Neural progenitor cell (in vitro differentiated cells): ENCODE measurements at places on chromosomes 6 and 20.

- DNase-seq = no peak
Measured at GRCh38 chr6:71889366-71889765, 3.0 kb downstream of the RIMS1 start.

DNA sequence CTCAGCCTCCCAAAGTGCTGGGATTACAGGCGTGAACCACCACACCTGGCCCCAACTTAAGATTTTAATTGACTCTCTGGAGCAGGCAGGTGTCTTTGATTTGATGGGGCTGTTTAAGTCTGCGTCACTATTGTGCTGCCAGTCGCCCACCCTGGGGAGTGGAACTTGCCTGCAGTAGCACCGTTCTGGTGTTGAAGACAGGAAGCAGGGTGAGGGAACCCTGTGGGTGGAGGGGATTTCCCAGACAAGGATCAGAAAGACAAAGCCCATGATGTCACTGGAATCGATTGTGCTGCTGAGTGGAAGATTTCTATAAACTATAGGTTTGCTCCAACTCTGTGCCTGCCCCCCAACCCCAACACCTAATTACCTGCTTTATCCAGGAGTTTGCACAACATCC is 11.0 kb downstream of the ALDH8A1 start:
- DNase-seq = no peak

GRCh38 chr6:150276937-150277742 is 91.7 kb upstream of the IYD start:
- DNase-seq = no peak

DNA sequence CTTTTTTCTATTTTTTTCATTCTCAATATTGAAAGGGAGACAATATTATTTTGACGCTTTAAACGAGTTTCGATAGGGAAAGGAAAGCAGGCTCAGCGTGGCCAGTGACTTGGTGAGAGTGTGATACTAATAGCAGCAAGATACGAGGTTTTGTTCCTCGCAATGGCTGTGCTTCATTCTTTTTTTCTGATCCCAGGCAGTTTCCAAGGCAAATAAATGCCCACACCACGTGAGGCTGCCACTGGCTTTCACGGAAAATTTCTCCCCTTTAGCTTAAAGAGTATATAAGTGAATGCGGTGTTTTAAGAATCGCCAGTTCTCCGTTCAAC is 196.4 kb upstream of the ZNF184 start:
- peak; percentile 35 for DNase-seq

DNA sequence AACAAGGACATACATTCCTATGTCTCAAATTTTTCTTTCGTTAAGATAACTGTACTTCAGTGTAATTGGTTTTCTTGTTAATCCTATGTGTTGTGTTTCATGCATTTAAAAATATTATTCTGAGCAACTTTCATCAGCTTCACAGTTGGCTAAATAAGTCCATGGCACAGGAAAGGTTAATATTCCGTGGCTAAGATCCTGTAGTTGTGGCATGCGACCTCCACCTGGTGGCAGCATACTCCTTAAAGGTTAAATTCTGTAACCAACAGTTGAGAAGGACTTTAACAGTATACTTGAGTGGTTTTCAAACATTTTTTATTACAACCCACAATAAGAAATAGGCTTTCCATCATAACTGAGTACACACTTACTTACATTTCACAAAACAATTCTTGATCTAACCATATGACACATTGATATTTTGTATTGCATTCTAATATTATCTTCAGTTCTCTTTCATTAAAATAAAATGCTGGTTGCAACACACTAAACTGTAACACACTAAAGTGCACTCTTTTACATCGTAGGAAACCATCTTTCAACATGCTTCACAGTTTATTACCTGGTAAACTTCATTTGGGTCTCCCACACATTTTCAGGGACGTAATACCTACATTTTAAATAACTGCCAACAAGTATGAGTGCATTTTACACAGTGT is 118.3 kb downstream of the SLX4IP start:
- peak; percentile 80 for DNase-seq

DNA sequence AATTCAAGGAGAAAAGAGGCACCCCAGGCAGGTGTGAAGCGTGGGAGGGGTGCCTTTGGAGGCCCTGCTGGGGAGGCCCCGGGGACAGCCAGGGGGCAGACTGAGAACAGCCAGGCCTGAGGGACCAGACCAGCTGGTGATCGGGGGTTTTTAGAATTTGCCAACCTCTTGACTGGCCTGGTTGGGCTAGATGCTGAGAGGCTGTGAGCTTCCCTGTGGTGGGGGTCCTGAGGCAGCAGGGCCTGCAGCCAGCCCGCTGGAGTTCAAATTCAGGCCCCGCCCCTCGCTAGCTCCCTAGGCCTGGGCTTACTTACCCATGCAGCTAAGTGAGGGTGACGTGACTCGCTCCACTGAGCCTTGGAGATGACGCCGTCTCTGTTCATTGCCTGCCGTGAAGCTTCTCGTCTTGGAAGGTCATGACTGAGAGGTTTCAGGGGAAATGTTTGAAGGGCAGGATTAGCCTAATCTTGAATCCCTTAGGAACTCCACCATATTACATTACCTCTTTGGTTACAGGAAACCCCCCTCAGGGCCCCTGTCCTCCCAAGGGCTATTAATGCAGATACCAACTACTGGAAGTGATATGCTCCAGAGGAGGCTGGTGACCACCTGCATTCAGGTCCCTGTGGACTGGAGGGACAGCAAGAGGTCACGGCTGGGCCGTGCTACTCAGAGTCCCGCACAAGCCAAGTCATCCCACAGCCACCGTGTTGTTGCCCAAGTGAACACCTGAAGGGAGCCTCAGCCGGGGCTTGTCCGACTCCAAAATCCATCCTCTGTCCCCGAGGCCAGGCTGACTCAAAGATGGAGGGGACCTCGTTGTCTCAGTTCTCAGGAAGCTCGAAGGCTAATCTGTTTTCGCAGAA is 73.9 kb upstream of the DUSP22 start:
- no peak for DNase-seq

- no peak for DNase-seq
Measured at GRCh38 chr6:141607956-141608355, 524.8 kb upstream of the GJE1 start.

DNA sequence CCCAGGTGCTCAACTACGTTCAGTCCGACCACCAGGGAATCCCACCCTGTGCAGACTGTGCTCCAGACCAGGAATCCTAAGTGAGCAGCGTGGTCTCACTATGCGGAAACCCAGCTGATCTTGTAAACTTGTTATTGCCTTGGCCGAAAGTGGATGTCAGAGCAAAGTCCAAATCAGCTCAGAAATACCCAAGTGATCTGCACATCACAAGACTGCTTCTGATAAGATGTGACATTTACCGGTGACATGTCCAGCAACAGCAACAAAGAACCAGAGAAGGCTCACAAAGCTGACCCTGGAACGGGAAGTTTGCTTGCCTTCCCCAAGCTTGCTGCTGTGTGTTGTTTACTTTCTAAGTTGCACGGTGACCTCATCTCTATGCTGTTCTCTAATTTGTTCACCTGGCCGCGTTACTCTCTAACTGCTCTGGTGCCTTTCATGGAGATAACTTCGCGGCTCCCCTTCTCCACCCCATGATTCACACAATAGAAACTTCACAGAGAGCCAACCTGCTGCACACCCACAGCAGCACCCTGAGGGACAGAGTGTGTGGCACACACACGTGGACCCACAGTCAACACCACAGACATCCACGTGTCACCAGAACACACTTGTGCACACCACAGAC is 1.7 kb downstream of the BNIP5 start:
- DNase-seq = no peak

GRCh38 chr20:56151834-56152233 is 96.7 kb upstream of the MC3R start:
- no peak for DNase-seq

GRCh38 chr6:155647354-155647753 is 191.7 kb upstream of the NOX3 start:
- no peak for DNase-seq

DNA sequence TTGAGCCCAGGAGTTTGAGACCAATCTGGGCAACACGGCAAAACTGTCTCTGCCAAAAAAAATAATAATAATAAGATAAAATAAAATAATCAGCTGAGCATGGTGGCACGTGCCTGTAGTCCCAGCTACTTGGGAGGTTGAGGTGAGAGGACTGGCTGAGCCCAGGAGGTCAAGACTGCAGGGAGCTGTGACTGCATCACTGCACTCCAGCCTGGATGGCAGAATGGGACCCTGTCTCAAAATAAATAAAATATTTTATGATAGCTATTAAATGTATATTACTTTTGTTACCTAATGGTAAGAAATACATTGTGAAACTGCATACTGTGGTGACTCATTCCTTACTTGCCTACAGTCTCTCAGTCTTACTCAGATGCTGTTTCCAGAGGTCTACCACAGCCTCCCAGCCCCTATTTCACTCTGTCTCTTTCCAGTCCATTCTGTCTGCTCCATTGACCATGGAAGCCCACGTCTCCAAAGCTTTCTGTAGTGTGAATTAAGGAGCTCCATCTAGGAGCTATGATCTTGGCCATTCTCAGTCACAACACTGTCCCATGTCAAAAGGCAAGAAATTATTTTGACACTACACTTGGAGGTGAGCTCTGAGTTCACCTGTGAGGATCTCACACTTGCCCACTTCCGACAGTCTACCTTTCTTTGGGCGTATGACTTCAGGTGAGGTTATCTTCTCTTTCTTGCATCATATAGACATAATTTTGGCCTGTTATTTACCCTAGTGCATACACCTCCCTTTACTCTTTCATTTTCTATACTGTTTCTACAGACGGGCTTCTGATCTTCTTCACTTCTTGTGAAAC is 22.4 kb upstream of the SNX9 start:
- no peak for DNase-seq

DNA sequence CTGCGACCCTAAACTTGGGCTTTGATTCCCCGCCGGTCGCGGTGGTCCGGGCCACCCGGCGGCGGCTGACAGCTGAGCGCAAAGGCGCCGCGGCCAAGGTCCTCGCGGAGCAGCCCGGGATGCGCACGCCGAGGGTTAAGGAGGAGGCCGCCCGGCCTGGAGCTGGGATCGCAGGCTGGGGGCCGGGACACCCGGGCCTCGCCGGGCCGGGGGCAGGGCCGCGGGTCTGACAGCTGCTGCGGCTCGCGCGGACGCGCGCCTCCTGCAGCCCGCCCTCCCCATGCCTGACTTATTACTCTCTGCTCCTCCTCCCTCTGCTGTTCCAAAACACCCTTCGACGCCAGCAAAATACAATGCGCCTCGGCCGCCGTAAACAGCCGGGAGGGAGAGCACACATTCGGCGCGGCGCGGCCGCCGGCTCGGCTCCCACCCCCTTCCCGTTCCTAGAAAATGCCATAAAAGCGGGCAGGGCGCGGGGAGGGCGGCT is 746 bp downstream of the BACH2 start:
- DNase-seq = peak; percentile 83

- no peak for DNase-seq
Measured at GRCh38 chr6:52161689-52162438, 24.3 kb upstream of the IL17A start.

- DNase-seq = peak; percentile 9
Measured at GRCh38 chr20:17749978-17750721, 50.4 kb downstream of the BANF2 start.

- no peak for DNase-seq
Measured at GRCh38 chr6:123000244-123000770, 4.3 kb downstream of the CLVS2 start.

DNA sequence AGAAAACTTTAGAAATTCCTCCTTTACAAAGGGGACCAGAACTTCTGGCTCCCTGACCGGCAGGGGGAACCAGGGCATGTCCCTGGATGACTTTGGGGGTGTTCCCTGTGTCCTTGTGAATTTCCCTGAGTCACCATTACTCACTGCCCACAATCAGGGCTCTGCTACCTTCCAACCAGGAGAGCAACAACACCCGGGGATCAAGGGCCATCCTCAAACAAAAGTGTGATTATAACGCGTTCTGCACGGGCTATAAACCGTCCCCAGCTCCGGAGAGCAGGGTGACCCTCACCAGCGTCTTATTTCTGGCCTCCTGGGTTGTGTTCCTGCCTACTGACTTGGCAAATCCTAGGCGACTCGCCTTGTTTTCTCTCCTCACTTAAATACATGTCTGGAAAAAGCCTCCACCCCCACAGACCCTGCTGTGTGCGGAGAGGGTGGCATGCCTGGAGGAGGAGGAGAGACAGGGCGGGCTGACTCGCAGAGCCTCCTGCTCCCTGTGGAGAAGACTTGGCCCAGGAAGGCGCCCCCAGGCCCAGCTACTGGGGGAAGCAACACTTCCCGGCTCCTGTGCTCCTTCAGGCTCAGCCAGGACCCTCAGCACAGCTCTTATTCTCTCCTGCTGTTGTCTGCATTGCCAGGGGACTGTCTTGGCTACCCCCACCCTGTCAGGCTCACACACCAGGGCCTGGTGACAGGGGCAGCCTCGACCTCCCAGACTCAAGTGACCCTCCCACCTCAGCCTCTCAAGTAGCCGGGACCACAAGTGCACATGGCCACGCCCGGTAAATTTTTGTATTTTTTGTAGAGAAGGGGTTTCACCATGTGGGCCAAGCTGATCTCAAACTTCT is 54.1 kb downstream of the FGD2 start:
- peak; percentile 84 for DNase-seq

DNA sequence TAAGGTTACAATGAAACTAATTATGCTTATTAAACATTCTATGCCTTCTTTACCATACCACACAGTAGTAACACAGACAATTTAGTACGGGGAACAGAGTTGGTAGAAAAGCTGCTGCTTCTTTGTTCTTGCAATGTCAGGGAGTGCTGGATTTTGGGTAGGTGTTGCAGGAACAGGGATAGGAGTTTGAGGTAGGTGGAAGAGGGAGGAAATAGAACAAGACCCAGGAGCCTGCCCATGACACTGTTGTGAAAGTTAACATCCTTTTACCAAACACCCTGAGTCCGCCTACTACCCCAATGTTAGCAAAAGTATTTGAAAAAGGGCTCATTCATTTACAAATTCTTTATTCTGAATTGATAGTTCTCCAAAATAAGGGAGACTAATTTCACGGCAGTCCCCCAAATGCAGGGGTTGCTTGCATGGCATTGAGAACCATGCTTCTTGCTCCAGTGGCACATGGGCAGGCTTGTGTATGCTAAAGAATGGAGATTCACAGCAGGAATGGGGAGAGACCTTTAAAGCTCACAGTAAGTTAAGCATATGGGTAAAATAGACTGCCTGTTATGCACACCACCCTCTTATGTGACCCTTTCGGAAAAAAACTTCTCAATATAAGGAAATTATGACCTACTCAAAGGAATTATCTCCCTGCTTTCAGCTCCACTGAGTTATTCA is 181.7 kb downstream of the GRM1 start:
- DNase-seq = no peak

GRCh38 chr6:7546896-7547295 is 5.4 kb downstream of the DSP start:
- no peak for DNase-seq

- no peak for DNase-seq
Measured at GRCh38 chr20:52410182-52410647, 218.6 kb upstream of the ZFP64 start.

DNA sequence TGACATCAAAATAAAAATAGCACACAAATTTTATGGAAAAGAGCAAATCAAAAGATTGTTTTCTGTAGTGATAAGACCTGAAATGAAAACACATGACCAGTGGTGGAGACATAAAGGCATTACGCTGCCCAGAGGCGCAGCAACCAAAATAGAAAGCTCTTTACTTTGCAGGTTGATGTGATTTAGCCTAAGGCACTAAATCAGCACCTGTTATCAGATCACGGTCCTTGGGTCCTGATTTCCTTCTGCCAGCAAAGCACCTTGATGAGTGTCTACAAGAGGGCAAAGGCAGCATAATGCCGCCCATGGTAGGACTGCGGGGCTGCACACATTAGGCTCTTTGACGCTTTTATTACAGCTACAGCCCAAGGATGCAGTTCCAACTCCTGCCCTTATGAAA is 19.3 kb upstream of the RAMACL start:
- no peak for DNase-seq

- DNase-seq = peak; percentile 56
Measured at GRCh38 chr6:36599791-36600209, 5.6 kb downstream of the SRSF3 start.
